ENCODE measurements at places on chromosomes 2 and 18.

GRCh38 chr18:25469489-25469888 is 117.5 kb upstream of the ZNF521 start:
- DNase-seq: no peak

GRCh38 chr18:5302606-5303005 is 7.1 kb upstream of the ZBTB14 start:
- no peak for DNase-seq

GRCh38 chr2:115234737-115235136 is 792.3 kb downstream of the DPP10 start:
- no peak for DNase-seq

DNA sequence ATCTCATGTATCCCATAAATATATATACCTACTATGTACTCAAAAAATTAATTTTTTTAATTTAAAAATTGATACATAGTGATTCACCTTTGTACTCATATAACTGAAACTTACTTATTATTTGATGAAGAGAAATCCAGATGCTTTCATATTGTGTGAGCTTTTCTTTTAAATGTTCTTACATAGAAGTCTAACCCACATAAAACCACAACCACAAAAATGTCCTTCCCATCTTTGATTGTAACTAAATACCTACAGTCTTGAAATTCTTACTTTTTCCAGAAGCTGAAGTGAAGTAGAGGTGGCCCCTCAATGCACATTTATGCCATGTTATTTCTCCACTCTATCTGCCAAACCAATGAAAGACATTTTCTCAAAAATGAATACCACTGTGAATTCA is 117.9 kb upstream of the COL5A2 start:
- DNase-seq: no peak

GRCh38 chr2:66665124-66665984 is 230.4 kb downstream of the MEIS1 start:
- DNase-seq: no peak

GRCh38 chr2:221662689-221663391 is 90.7 kb upstream of the EPHA4 start:
- no peak for DNase-seq

GRCh38 chr2:17475286-17475685 is 43.0 kb downstream of the RAD51AP2 start:
- no peak for DNase-seq

DNA sequence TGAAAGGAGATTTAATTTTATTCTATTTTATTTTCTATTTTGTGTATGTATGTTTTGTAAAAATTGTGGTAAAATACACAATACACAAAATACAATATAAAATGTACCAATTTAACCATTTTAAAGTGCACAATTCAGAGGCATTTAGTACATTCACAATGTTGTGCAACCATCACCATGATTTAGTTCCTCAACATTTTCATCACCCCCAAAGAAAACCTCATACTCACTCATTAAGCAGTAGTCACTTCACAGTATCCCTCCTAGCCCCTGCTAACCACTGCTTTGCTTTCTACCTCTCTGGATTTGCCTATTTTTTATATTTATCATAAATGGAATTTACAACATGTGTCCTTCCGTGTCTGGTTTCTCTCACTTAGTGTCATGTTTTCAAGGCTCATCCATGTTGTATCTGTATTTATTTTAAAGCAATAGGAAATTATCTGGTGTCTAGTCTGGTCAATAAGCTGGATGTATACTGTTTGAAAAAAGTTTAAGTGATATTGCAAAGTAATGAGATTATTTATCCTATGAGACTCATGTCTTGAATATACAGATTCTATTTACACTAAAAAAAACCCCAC is 77.9 kb upstream of the GLS start:
- DNase-seq: no peak

- DNase-seq: no peak
Observed at GRCh38 chr2:235129850-235130249, 178.0 kb downstream of the SH3BP4 start.

GRCh38 chr18:45056926-45057325 is 376.2 kb downstream of the SETBP1 start:
- no peak for DNase-seq

DNA sequence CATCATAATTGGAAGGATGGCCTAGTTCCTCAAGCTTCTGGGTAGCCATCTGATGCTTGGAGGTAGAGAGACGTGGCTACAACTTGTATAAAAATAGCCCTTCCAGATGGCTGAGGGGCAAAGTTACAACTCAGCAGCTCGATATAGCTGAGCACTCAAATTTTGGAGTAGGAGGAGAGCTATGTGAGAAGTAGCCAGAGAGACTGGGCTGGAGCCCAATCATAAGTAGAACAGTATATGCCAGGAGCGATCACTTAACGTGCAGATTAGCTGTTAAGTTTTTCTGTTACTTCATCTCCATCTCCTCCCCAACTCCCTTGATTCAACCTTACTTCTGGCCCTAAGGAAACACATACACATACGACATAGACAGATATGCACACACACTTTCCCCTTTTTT is 28.8 kb downstream of the CNRIP1 start:
- no peak for DNase-seq

DNA sequence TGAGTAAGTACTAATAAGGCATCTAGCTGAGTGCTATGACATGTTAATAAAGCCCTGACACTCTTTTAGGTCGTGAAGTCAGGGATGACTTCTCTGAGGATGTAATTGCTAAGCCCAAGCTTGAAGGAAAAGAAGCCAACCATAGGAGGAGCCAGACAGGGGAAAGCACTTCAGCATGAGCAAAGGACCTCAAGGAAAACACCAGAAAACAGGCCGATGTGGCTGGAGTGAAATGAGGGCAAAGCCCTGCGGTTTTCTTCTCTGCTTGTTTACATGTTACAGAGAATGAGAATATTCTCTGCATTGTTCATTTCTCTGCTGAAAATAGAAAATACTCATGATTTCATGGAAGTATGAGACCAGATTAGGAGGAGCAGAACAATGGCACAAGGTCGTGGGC is 112.5 kb upstream of the ARHGAP28 start:
- DNase-seq: no peak

- no peak for DNase-seq
Observed at GRCh38 chr18:22293417-22293816, 124.0 kb downstream of the GATA6 start.

GRCh38 chr2:20451341-20451740 is 4.5 kb downstream of the RHOB start:
- no peak for DNase-seq

GRCh38 chr18:13267431-13267873 is 48.9 kb downstream of the LDLRAD4 start:
- no peak for DNase-seq

GRCh38 chr2:85053802-85054201 is 79.4 kb upstream of the TCF7L1 start:
- no peak for DNase-seq

- DNase-seq: no peak
Observed at GRCh38 chr2:219220652-219221402, 2.1 kb upstream of the ABCB6 start.
